ENCODE measurements at places on chromosomes 13 and 19.

DNA sequence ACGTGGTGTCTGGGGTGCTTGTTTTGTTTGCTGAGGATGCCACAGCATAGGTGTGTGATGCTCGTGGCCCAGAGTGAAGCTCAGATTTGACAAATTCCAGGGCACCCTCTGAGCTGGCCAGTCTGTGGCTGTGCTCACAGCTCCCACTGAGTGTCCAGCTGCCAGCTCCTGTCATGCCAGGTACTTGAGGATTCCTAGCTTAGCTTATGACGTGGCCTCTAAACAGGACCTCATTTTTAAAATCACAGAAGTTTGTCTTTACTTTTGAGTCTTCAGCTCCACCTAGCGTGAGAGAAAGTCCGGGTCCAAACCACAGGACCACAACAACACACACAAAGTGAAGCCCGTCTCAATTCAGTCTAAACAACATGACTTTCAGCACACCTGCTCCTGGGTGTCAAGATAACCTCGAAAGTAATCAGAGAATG lies 117.3 kb downstream of the RAB20 start:
- DNase-seq = no peak

DNA sequence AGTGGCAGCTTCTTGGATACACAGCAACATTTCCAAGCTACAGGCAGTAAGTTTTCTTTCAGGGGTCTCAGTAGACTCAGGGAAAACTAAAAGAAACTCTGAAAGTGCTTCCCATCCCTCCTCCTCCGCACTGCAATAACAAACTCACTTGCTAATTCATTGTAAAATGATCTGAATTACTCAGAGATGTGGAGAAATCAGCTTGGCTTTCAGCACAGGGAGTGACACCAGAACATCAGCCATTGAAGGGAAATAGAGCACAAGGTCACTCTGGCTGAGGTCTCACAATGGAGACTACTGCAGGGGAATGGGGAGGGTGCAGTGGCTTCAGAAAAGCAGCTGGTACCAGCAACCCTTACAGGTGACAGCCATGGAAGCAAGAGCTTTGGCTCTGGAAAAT lies 137.3 kb upstream of the SERP2 start:
- DNase-seq = no peak

DNA sequence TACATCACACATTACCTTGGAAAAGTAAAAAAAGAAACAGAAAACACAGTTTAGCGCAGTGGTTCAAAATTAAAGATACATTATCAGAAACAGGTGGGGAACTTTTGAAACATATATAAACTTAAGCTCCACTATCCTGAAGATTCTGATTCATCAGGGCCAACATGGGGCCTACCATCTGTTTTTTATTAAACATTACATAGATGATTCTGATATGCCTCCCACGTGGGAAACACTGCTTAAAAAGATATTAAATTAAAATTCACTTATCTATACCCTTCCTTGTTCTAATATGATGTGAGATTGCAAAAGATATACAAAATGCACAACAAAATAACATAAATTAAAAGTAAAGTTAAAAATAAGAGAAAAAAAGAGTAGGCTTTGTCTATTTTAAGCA lies 125.0 kb downstream of the VWA8 start:
- DNase-seq = no peak

DNA sequence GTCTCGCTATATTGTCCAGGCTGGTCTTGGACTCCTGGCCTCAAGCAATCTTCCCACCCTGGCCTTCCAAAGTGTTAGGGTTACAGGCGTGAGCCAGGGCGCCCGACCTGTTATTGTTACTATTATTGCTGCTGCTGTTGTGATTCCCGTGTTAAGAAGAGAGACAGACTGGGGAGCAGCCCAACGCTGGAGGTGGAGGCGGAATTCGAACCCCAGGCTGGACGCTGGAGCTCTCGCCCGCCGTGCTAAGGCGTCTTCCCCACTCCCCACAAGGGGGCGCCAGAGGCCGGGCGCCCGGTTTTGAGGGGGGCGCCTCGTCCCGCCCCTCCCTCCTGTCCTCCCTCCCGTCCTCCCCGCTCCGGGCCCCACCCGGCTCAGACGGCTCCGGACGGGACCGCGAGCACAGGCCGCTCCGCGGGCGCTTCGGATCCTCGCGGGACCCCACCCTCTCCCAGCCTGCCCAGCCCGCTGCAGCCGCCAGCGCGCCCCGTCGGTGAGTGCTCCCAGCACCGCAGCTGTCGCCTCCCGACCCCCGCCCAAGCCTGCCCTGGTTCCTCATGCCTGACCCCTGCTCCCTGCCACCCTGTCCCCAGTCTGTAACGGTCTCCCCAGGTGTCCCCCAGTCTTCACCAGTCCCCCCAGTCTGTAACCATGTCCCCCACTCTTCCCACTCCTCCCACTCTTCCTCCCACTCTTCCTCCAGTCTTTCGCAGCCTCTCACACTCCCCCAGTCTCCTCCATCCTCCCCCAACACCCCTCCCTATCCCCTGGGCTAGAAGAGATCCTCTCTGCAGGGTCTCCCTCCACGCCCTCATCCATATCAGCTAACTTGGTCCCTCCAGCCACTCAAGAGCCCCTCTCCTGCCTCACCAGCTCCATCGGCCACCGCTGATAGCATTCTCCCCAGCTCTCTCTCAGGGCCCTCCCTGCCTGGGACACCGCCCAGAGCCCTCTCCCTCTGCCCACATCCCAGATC lies at the start of gene EHD2:
Gene EHD2 (plus strand): TSS at position 377 of the 976 bp plus-strand sequence. CDS start 3,191 bp downstream, outside the sequence.
- DNase-seq = peak; percentile 51

Measured in activated naive CD4-positive, alpha-beta T cell treated with anti-CD3 and anti-CD28 coated beads, Interleukin-2, amount 50 U/mL, for 16 hours (primary cell).